Left forelimb (tissue), 1 donor: ENCODE measurements at places on chromosomes 13 and 19.
A peak's percentile ranks its signal among the peaks of the same experiment; 100 is the strongest.

DNA sequence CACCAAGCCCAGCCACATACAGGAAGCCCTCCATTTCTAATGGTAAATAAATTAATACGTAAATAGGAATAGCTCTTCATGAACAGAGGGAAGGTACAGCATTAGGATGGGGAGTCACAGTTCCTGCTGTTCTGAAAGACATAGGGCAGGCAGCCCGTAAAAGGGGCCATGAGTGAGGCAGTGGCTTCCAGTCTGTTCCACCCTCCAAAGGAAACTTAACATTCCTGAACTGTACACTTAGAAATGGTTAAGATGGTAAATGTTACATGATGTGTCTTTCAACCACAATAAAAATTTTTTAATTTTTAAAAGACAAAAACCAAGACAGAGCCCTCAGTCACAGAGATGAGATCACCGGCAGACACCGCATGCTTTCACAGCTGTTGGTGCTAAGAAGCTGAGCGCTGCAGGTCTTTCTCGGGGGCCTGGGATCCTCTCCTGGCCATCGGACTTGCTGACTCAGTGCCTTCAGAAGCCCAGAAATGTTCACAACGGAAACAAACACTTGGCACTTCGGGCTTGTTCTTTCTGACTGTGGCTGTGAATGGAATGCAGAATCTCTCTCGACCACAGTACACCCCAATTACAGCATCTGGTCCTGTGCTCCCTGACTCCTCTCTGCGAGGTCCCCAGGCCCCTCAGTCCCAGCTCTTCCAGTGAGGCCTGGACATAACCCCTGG lies 36.4 kb downstream of the EPS15L1 start:
- no peak for DNase-seq

DNA sequence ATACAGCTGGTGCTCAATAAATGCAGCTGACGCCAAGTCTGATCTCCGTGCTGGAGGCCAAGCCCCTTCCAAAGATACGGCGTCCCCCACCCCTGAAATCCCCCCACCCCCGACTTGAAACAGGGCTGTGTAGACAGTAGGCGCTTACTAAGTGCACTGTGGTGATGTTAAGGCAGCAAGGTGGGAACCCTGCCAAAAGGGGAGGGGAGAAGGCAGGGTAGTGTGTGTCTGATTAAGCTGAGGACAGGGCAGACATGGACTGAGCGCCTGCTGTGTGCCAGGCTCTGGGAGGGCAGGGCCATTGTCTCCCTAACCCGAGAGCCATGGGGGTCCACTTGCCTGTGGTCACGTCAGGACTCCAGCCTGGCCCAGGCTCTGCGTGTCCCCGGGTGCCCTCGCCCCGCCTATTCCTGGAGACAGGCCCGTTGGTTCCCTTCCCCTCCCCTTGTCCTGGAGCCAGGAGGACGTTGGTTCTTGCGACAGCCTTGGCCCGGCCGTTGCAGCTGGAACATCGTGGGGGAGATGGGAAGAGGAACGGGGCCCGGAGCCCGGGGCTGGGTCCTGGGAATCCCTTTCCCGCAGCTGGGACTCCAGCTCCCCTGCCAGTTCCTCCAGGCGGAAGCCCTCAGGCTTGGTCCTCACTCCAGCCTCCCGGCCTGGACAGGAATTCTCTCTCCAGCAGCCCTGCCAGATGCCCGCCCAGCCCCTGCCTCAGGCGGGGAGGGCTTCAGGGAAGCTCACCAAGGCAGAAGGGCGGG lies 1.7 kb upstream of the ELANE start:
- peak; percentile 86 for DNase-seq

DNA sequence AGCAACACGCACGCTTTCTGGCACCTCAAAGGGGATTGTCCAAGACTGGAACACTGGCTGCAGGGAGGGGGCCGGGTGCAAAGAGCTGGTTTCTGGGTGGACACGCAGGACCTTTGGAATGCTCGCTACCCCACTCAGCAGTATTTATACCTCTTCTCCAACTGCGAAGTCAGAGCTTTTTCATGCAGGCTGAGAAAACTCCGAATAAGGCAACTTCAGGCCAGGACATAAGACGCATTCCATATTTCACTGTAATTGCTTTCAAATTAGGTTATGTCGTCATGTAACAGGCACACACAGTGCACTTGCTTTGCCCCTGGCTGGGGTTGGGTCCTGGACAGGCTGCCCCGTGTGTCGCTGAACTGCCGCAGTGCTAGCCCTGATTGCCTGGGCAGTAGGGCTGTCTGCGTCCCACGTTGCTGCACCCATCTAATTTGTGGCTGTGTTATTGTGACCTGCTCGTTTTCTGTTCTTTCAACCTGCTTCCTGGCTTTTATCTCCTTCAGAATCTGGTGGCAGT lies 44.5 kb downstream of the ACTN4 start:
- DNase-seq, result no peak

GRCh38 chr13:91135968-91136367 lies 211.5 kb upstream of the MIR17HG start:
- DNase-seq, result no peak

- no peak for DNase-seq
These were observed 64.4 kb downstream of the POSTN start for GRCh38 chr13:37534181-37534580.

DNA sequence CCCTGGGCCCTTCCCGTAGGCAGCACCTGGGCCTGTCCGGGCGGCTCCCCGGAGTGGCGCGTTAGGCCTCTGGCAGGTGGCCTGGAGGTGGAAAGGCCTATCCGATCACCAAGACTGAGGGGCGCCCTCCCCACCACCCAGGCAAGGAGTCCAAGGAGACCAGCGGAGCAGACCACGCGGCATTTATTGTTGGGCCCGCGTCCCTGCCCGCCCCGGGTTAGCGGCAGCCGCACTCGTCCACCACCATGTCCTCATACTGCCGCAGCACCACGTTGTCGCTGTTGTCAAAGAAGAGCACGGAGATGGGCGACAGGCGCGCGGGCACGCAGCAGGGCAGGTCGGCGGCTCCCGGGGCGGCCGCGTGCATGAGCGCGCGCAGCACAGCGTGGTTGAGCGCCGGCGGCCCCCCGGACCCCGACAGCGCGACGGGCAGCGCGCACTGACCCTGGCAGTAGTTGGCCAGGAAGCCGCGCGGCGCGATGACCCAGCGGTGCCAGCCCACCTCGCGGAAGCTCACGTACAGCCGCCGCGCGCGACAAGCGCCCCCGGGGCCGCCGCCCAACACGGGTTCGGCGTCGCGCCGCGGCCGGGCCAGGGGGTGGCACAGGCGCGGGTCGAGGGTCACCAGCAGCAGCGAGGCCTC lies 27.5 kb downstream of the CERS1 start:
- no peak for DNase-seq

GRCh38 chr13:78586706-78587105 lies 16.6 kb downstream of the POU4F1 start:
- DNase-seq, result no peak

GRCh38 chr13:64579331-64579730 lies 2650.8 kb downstream of the PCDH9 start:
- DNase-seq, result no peak

- no peak for DNase-seq
These were observed 227.6 kb downstream of the FGF9 start for GRCh38 chr13:21898459-21898858.

DNA sequence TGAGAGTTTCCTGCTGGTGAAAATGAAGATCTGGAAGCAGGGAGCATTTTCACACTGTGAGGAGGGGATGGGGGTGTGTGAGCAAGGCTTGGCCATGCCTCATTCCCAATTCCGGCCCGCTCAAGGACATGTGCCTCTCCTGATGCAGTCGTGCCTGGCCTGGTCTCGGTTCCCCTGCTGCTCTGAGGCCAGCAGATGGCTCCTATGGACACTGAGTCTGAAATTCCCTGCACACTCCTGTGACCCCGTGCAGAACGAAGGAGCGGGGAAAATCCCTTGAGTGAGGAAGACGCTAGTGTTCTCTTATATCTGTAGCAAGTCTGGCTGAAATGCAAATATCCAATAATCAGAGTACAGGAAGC lies 363 bp upstream of the ZNF763 start:
- DNase-seq, result no peak

- no peak for DNase-seq
These were observed 413.9 kb downstream of the KLF12 start for GRCh38 chr13:73720216-73720840.

GRCh38 chr19:31023038-31023437 lies 326.2 kb downstream of the TSHZ3 start:
- no peak for DNase-seq

DNA sequence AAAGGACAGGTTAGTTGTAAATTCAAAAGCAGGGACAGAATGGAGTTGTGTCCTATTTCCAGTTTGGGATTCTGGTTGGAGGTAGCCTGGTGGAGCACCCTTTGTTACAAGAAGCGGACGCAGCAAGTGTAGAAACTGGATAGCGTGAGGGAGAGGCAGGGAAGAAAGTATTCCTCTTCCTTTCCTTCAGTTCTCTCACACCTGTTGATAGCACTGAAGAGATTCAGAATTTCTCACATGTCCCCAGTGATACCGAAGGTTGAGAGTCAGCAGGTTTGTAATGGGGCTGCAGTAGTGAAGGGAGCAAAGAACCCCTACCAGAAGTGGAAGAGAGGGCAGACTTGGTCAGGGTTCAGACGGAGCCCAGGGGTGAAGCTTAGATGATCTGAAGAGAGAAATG lies 399.2 kb downstream of the SPRY2 start:
- DNase-seq, result no peak

- DNase-seq, result no peak
These were observed 8.2 kb upstream of the ADAMTS10 start for GRCh38 chr19:8618751-8619150.
